ENCODE measurements at places on chromosomes 1 and 21.
A peak's percentile ranks its signal among the peaks of the same experiment; 100 is the strongest.

GRCh38 chr1:37400466-37401225 is 73.7 kb upstream of the ZC3H12A start:
- peak; percentile 59 for DNase-seq

GRCh38 chr21:44880405-44881197 is 7.1 kb upstream of the PTTG1IP start:
- DNase-seq: no peak

GRCh38 chr1:25020173-25020845 is 90.2 kb upstream of the RUNX3 start:
- no peak for DNase-seq

GRCh38 chr1:116804736-116805135 is 50.5 kb downstream of the CD2 start:
- DNase-seq: no peak

DNA sequence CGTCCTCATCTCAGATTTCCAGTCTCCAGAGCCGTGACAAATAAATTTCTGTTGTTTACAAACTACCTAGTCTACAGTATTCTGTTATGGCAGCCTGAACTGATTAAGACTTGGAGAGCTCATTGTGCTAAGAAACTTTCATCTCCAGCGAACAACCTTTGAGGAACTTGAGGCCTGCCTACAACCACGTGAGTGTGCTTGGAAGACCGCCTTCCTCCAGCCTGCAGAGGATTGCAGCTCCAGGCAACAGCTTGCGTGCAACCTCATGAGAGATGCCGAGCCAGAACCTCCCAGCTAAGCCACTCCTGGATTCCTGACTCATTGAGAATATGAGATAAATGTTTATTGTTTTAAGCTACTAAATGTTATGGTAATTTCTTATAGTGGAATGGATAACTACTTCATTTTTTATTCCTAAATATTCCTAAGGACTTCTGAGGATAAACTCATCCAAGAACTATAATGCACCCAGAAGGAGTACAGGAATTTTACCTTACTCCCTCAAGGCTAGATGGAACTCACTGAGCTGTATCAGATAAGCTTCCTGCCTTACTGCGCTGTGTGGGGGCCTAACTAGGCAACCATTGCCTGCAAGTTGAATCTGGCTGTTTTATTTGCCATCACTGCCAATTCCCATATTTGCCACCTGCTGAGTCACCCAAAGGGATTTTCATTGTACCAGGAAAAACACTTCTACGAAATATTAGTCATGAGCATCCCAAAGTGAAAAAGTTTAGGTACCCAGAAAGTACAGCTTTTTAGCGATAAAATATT is 17.6 kb downstream of the FAM177B start:
- DNase-seq: no peak

- DNase-seq: no peak
These were observed 329.4 kb upstream of the CHRM3 start for GRCh38 chr1:239056940-239057339.

DNA sequence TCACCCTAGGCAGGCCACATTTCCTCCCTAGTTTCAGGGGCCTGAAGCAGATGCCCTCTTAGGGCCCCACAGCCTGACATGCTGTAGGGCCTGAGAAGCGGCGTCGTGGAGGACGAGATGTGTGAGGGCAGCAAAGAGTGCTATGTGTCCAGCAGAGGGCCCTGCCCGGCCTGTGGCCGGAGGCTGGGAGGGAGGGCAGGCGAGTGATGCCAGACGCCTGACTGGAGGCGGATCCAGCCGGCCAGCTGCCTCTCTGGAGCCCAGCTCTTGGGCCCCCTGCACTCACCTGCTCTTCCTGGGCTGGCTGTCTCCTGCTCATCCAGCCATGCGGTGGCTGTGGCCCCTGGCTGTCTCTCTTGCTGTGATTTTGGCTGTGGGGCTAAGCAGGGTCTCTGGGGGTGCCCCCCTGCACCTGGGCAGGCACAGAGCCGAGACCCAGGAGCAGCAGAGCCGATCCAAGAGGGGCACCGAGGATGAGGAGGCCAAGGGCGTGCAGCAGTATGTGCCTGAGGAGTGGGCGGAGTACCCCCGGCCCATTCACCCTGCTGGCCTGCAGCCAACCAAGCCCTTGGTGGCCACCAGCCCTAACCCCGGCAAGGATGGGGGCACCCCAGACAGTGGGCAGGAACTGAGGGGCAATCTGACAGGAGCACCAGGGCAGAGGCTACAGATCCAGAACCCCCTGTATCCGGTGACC is at the start of gene GPR37L1:
Gene GPR37L1 (plus strand): TSS at position 279 of the 697 bp plus-strand sequence. CDS start 47 bp downstream, at position 326.
- DNase-seq: no peak

DNA sequence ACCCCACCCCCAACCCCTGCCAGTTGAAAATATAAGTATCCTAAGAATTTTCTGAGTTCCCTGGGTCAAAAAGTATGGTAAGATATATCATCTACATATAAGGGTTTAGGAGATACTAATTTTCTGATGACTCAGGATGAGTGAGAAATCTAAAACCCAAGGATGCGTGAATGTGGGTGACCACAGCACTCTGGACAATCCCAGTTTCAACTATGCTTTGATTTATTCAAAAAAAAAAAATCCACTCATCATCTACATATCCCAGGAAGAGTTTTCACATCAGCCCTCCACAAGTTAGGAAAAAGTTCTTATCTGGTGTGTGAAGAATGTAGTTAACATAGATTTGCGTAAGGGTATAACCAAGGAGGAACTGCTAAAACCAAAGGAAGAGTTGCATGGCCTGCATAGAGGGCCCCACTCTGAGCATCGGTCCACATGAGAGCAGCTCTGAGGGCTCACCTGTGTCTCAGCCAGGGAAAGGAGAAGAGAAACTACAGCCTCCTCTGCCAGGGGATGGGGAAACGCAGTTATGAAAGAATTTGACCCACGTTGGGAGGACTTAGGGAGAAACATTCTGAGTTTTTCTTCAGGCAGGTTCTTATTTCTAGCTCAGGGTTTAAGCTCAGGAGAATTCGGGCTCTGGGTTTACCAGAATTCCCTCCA is 18.8 kb downstream of the LAMB3 start:
- no peak for DNase-seq

- peak; percentile 75 for DNase-seq
These were observed 13.4 kb downstream of the HYI start for GRCh38 chr1:43440358-43440757.

- DNase-seq: no peak
These were observed 82.5 kb upstream of the ZNF648 start for GRCh38 chr1:182143825-182144645.

Data from DMS79 treated with DMSO at 0.1 percent for 48 hours (cell line).